A549 (cell line): ENCODE measurements at places on chromosomes 2 and 18. TPM values are rescaled to one million over a fixed set of nuclear protein-coding genes. Genes with fewer than 3 reads are reported as not detected.

Gene CXCR1
- polyA plus RNA-seq: not detected in 3 replicates

Gene SLC11A1
- polyA plus RNA-seq: 0.11 to 0.18 TPM (median 0.14 TPM) in 3 replicates

Gene GAREM2
- polyA plus RNA-seq: 4.5 to 5.9 TPM (median 5.6 TPM) in 3 replicates

Gene MYL1
- not detected in 3 replicates for polyA plus RNA-seq

Gene NEU2
- polyA plus RNA-seq: not detected in 3 replicates

Gene TPGS2
- polyA plus RNA-seq: 71.9 to 73.3 TPM (median 73.1 TPM) in 3 replicates

Gene TGFA
- 5.2 to 7.1 TPM (median 5.3 TPM) in 3 replicates for polyA plus RNA-seq

Gene RPIA
- 21.1 to 25.2 TPM (median 23.3 TPM) in 3 replicates for polyA plus RNA-seq

Gene MEIS1
- 1.9 to 2.1 TPM (median 2.0 TPM) in 3 replicates for polyA plus RNA-seq

Gene IL18RAP
- polyA plus RNA-seq: not detected in 3 replicates

Gene MERTK
- polyA plus RNA-seq: 1.0 to 1.4 TPM (median 1.2 TPM) in 3 replicates

Gene RTKN
- polyA plus RNA-seq: 15.6 to 21.2 TPM (median 20.1 TPM) in 3 replicates

Gene UGT1A9
- 10.3 to 13.1 TPM (median 11.8 TPM) in 3 replicates for polyA plus RNA-seq

Gene DHRS9
- 0.09 to 0.25 TPM (median 0.21 TPM) in 3 replicates for polyA plus RNA-seq

Gene COMMD1
- polyA plus RNA-seq: 57.3 to 63.5 TPM (median 62.0 TPM) in 3 replicates

Gene AP1S3
- polyA plus RNA-seq: 39.7 to 43.4 TPM (median 42.9 TPM) in 3 replicates

Gene OSR1
- polyA plus RNA-seq: 3.9 to 4.5 TPM (median 4.4 TPM) in 3 replicates
